ENCODE measurements at places on chromosomes 13 and 19. TPM values are rescaled to one million over a fixed set of nuclear protein-coding genes. Genes with fewer than 3 reads are reported as not detected.

GRCh38 chr19:40605216-40605971 lies 4.2 kb downstream of the LTBP4 start:
- DNase-seq, result peak; percentile 92

DNA sequence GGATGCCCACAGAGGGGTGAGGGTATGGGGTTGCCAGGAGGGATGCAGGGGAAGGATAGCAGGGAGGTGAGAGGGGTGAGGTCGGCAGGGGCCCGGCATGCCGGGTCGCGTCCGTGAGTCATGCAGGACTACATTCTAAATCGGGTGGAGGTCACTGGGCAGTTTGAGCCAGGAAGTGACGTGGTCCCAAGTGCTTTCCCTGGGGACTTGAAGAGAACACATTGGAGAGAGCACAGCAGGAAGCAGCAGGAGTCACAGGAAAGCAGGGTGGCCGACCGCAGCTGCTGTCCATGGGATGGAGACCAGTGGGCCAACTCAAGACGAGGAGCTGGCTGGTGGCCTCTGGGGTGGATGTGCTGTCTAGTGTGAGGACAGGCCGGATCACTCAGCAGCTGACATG lies 92.0 kb upstream of the WASF3 start:
- DNase-seq, result no peak

- no peak for DNase-seq
Measured at GRCh38 chr19:48113190-48113917, 2.7 kb upstream of the PLA2G4C start.

- DNase-seq, result no peak
Measured at GRCh38 chr13:97124915-97125809, 97.0 kb upstream of the MBNL2 start.

DNA sequence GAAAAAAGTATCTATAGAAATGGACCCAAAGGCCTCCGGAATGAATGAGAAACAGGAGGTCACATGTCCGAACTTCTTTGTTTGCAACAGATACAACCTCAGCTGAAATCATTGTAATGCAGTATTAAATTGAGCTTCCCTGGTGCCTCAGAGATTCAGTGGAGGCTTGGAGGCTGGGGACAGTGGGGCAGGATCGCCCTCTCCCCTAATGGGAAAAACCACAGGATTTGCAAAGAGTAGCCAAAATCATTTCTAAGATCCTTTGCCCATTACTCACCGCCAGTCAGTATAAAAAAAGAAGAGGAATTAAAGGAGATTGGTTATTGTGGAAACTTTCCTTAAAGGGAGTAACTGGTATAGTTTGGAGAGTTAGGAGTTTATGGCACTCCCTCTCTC lies 30.4 kb upstream of the IRS2 start:
- DNase-seq, result no peak

GRCh38 chr19:6271721-6272410 lies 7.9 kb downstream of the MLLT1 start:
- no peak for DNase-seq

DNA sequence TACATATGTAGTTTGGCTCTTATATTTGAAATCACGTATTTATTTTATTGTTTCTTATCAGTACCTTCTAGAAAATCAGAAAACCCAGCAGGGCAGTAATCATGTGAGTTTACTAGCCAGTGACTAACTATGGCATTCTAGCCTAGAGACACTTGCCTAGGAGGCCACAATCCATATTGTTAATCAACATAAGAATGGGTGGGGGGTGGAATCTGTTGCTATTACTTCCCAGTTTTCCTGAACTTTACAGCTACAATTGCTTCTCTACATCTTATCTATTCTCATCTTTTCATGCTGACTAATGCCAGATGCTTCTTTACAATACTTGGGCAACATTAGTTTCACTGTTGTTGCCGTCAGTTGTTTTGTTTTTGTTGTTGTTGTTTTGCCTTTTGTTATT lies 18.7 kb upstream of the ATXN8OS start:
- no peak for DNase-seq

DNA sequence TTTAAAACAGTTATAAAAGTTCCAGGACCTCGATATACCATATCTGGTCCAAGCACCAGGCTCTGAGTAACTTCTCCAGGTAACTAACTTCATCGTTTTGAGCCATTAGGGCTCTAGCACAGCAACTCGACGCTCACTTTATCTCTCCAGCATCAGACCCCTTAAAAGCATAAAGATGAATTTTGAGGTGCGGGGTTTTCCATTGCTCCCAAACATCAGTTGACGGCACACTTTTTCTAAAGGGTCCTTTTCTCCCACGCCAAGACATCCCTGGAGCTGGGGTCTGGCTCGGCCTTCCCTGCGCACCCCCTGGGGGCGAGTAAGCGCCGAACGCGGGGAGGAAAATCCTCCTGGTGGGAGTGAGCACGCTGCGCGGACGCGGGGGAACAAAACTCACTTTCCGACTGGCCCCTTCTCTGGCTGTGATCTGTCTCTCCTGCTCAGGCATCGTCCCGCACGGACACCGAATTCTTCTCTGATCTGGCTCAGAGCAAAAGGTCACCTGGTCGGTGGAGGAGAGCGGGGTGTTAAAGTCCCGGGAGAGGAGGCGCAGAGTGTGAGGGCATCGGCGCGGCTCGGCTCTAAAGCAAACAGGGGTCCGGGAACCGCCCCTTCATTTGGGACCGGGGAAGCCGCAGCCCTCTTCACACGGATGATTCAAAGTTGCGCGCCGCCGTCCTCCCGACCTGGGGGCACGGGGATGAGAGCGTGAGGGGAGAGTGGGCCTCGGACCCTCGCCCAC lies at the start of gene ATP7B:
TSS of gene ATP7B (minus strand) at position 561 of the 742 bp plus-strand sequence. CDS start at position 448, 113 bp downstream.
- peak; percentile 23 for DNase-seq

GRCh38 chr19:7280940-7281666 lies 13.1 kb downstream of the INSR start:
- no peak for DNase-seq

DNA sequence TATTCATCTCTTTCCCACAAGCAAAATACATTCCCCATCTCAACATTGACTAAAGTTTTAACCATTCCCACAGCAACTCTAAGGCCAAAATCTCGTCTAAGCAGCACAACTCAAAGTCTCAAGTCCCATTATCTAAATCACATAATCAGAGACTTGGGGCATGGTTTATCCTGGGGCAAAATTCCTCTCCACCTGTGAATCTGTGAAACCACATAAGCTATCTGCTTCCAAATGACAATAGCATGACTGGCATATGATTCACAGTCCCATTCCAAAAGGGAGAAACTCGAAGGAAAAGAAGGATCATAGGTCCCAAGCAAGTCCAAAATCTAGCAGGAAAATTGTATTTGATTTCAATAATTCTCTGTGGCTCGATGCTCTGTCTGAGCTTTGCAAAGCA lies 73.0 kb downstream of the ANKRD10 start:
- no peak for DNase-seq

DNA sequence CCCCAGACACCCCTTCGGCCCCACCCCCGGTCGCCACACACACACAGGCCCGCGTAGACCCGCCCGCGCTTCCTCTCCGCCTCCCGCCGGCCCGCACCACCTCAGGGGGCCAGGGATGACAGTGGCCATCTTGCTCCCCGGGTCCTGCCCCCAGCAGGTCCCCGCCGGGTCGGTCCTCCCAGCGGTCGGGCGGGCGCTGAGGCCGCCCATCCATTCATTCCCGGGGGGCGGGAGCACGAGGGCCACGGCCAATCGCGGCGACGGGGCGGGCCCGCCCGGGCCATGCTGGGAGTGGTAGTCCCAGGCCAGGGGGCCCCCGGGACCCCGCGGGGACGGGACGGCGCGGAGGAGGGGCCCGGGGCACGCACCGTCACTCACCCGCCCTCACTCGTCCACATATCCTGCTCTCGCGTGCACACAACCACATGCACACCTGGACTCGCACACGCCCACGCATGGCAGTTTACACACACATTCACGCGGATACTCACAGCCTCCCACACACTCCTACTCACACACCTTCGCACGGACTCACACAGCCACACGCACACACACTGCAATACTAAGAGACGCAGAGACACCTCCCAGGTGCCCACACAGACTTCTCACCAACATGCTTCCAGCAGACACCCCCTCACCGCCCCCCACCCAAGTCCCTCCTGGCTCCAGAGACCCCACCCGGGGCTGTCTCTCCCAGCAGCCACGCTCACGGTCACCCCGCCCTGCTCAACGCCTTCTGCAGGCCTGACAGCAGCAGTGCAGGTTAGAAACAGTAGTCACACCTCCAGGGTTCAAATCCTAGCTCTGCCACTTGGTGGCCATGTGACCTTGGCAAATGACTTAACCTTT lies at the start of gene DPF1:
TSS of gene DPF1 (minus strand) at position 209 of the 849 bp plus-strand sequence. CDS start at position 129, 80 bp downstream.
- DNase-seq, result peak; percentile 52

- DNase-seq, result no peak
Measured at GRCh38 chr13:25501231-25501630, 129.5 kb downstream of the ATP8A2 start.

GRCh38 chr13:24116131-24116530 lies 44.4 kb upstream of the SPATA13 start:
- DNase-seq, result no peak

GRCh38 chr19:8004723-8005513 lies 523 bp downstream of the ELAVL1 start:
- peak; percentile 22 for DNase-seq

DNA sequence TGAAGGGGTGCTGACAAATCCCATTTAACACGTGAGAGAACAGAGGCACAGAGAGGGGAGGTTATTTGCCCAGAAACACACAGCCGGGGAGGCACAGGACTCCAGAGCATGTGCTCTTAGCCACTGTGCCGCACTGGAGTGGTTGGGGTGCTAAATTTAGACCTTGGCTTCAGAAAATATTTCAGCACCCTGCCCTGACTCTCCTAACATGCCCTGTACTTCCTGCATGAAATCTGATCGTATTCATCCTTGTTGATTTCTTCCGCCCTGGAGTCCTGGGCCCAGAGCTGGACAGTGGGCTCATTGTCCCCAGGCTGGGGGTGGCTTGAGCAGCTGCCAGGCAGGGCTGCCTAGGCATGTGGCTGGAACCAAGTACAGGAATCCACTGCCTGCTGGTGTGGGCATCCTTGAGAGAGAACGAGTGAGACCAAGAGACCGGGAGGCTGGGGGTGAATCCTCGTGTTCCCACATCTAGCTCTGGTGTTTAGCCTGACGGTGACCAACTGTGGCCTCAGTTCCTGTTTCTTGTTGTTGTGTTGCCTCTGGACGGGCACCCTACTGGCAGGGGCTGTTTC lies 5.3 kb downstream of the SLC27A1 start:
- no peak for DNase-seq

DNA sequence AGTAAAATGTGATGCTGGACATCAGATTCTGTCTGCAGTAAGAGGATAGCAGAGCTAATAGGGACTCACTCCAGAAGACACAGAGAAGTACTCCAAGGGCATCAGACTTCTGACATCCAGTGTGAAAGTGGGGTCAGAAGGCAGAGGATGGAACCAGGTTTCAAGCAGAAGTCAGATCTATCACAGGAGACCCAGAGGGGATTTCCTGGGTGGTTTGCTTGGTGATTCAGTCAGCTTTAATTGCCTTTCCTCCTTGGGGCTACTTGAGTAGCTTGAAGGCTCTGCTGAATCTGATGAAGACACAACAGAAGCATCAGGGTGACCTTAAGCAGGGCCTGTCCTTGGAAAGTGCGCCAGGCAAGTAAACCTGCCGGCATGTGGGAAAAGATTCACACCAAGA lies 300.6 kb downstream of the COG6 start:
- peak; percentile 25 for DNase-seq

DNA sequence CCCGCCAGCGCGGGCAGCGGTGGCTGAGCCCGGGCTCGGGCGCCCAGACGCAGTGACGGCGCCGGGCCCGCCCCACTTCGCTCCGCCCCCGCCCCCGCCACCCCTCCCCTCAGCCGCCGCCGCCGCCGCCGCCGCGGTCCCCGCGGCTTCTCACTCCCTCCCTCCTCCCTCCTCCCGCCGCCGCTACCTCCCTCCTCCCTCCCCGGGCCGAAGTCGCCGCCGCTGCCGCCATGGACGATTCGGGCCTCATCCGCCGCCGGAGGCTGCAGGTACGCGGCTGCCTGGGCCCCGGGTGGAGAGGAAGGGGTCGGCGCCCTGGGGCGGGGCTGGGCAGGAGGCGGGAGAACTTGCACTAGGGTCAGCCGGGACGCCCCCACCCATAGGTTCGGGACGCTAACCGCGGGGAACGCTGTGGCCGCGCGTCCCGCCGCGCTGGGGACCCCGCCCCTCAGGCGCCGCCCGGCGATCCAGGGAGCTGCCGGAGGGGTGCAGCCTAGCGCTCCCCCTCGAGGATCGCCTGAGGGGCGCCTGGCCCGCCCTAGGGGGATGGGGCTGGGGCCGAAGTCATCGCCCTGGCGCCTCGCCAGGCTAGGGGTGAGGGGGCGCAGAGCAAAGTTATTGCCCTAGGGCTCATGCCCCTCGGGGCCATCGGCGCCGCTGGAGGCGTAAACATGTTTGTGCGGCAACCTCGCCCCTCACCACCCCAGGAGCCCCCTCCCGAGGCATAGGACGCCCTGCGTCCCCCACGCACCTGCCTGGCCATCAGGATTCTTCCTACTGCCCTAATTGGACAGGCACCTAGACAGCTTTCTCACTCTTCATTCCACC lies 427 bp downstream of the RTBDN start:
- peak; percentile 48 for DNase-seq

- DNase-seq, result no peak
Measured at GRCh38 chr13:95019886-95020285, 281.4 kb downstream of the ABCC4 start.

GRCh38 chr19:46766569-46767317 lies 20.5 kb upstream of the STRN4 start:
- peak; percentile 73 for DNase-seq

DNA sequence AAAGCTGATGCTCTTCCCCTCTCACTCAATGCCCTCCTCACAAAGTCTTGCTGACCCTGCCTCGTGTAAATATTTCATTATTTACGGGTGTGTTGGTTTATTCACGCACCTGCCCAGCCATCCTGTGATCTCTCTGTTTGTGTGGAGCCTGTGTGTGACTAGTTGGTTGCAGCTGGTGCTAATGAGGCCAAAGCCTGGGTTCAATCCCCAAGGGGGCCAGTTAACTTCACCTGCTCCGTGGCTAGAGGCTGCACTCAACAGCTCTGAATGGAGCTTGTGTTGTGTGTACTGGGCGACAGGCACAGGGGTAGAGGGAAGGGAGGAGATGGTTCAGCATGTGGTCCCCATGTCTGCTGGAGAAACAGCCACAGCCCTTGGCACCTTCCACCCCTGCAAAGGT lies 109.5 kb downstream of the DNAJC15 start:
- DNase-seq, result no peak

Gene C2CD4C
- 0.08 TPM for total RNA-seq

Gene GPR4
- total RNA-seq, result not detected

Gene CGB5
- not detected for total RNA-seq

Gene FAM174C
- 50.1 TPM for total RNA-seq

Gene SYT5
- total RNA-seq, result not detected

Gene APOC1
- total RNA-seq, result 0.78 TPM

Gene PVR
- total RNA-seq, result 2.1 TPM

Gene CYP2S1
- 0.68 TPM for total RNA-seq

Gene ZNF784
- 7.4 TPM for total RNA-seq

Gene LYPD3
- 0.63 TPM for total RNA-seq

Gene MTMR6
- 24.8 TPM for total RNA-seq

Gene ZSCAN4
- total RNA-seq, result not detected

Gene KLHL1
- total RNA-seq, result not detected

All from activated CD4-positive, alpha-beta memory T cell treated with anti-CD3 and anti-CD28 coated beads, Interleukin-2, amount 10 ng/mL, durations not matched to agents 7 days and 5 days (primary cell).